ENCODE measurements at places on chromosomes 5 and 9. TPM values are rescaled to one million over a fixed set of nuclear protein-coding genes. Genes with fewer than 3 reads are reported as not detected.

CD274 gene
- 28.3 TPM for total RNA-seq

ARHGEF39 gene
- 28.2 TPM for total RNA-seq

LCN12 gene
- 2.1 TPM for total RNA-seq

DNA sequence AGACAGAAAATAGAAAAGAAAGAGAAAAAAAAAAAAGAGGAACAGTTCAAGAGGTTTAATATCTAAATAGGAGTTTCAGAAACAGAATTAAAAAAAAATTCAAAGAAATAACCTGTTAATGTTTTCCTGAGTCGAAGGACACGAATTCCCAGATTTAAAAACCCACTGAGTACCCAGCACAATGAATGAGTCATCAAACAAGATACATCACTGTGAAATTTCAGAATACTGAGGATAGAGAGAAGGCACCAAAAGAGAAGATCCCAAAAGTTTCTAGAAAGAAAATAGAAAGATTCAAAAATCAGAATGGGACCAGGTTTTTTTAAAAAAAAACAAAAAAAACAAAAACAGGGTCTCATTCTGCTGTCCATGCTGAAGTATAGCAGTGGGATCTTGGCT is 8.8 kb downstream of the CDO1 start:
- no peak for DNase-seq

GRCh38 chr5:168819004-168819621 is 239.9 kb upstream of the PANK3 start:
- DNase-seq, result no peak

DNA sequence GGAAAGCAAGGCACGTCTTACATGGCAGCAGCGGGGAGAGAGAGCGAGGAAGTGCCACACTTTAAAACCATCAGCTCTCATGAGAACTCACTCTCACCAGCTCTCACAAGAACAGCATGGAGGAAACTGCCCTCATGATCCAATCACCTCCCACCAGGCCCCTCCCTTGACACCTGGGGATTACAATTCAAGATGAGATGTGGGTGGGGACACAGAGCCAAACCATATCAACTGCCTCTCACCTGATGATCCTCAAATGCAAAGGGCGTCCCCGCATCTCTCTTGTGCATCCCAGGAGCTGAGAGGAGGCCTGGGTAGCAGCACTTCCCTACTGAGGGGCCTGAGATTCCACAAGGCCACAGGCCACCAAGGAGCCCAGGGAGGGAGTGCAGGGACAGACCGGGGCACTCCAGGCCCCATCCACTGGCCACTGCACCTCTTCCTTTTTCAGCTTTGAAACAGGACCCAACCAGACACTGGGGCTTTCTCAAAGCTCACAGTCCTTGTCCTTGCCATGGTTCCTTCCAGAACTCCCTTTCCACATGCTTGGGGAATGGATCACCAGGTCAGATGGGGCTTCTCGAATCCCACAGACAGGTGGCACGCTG is 54.5 kb upstream of the IL17B start:
- no peak for DNase-seq

DNA sequence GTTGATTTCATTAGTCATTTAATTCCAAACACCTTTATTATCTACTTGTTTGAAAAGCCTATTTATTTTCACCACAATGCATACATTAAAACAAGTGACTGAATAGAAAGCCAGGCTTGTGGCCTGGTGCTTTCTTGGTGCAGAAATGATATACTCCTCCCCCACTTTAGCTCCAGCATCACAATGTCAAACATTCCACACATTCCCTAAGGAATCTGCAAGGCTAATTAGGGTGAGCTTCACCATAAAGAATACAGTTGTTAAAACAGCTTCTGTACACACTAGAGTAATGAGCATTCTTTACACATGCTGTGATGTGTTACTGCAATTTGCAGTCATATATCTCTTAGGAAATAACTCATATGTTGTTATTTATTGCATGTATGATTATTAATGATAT is 705.7 kb downstream of the CETN3 start:
- no peak for DNase-seq

DNA sequence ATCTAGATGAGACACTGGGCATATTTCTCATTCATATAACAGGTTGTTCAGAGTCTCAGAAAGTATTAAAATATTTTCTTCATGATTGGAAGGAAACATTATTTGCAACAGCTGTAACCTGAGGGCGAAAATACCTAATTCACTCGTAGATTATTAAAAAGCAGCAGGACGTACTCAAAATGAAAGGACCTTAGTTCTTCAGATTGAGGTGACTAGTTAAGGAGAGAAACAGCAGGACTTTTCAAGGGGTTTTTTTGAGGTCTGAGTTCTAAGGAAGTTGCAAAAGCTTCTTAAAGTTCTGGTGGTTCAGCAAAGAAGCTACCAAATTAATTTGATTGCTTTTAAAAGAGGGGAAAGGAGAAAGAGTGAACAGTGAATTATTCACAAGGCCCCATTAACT is 174.9 kb downstream of the TMEM161B start:
- no peak for DNase-seq

DNA sequence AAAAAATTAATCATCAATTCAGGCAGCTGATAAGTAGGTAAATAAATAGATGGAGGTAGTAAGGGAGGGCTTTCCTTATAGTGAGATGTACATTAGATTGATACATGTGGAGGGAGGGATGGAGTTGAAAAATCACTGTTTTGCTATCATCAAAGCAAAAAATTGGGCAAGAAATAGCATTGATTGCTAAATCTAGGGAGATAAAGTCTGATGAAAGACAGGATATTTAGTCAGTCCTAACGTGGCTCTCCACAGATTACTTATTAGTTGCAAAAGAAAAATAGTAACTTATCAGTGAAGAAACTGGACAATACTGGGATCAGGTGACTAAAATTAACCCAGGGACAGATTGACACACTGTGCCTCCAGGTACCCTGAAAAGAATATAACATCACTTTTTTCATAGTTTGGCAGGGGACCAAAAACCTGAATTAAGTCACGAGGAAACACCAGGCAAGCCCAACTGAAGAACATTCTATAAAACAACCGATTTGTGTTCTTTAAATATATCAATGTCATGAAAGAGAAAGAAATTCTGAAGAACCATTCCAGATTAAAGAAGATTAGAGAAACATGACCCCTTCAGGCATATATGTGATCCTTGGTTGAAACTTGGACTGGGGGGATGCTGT is 27.1 kb upstream of the GOLPH3 start:
- no peak for DNase-seq

- DNase-seq, result no peak
Observed at GRCh38 chr5:44565902-44566301, 176.7 kb upstream of the FGF10 start.

- no peak for DNase-seq
Observed at GRCh38 chr5:42507451-42508097, 84.3 kb downstream of the GHR start.

DNA sequence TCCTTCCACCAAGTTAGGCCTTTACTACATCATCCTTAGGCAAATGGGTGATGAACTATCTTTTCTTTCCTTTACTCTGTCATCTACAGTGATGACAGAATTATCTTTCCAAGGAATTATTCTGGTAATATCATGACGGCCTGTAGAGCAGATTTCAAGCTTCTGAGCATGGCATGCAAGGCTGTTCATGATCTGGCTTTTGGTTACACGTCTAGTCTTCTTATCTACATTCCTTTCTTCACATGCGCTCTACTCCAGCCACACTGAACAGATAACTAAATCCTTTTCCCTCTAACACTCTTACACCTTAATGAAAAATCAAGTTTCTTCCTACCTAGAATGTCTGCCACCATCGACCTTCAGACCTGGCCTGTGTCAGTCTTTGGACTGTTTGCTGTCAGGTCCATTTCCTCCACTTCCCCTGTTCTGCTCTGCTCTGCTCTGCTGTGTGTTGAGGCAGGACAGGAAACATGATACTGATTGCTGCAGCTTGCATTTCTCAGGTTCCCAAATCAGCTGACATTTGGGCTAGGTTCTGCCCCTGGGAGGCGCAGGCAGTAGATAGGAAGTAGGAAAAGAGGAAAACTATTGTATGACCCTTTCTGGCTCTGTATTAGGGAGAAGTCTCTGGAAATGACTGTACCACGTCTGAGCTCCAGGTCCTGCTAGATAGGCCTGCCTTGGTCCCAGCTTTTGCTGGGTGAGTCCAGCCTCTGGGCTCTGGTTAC is 4.2 kb downstream of the SCGB3A2 start:
- DNase-seq, result no peak
